ENCODE measurements at places on chromosomes 13 and 19.

- DNase-seq: no peak
Observed at GRCh38 chr13:92640936-92641335, 585.7 kb upstream of the GPC6 start.

- DNase-seq: no peak
Observed at GRCh38 chr19:10142701-10143375, 23.1 kb upstream of the EIF3G start.

DNA sequence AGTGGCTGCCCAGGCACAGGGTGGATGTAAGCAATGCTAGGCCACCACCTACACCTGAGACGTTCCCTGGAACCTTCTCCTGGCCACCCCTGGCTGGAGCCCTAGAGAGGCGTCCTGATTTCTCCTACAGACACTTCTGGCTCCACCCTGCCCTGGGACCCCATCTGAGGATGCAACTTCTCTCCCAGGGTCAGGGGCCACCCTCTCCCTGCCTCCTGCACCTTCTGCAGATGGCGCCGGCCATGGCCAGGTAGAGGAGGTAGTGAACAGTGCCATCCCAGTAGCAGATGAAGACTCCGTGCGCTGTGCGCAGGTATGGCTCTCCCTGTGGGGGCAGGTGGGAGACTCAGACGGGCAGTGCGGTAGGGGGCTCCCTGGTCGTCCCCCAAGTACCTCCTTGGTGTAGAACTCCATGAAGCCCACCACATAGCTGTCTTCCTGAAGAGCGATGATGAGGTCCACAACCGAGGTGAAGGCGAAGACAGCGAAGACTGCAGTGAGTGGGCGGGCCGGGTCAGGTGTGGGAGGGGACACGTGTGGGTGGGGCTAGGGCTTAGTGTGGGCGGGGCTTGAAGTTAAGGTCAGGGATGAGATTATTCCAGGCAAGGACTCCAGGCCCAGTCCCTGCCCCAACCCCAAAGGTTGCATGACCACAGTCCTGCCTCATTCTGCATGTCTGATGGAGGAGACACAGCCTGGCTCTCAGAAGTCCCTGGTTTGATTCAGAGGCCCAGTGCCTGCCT lies 3.0 kb downstream of the TM6SF2 start:
- no peak for DNase-seq

DNA sequence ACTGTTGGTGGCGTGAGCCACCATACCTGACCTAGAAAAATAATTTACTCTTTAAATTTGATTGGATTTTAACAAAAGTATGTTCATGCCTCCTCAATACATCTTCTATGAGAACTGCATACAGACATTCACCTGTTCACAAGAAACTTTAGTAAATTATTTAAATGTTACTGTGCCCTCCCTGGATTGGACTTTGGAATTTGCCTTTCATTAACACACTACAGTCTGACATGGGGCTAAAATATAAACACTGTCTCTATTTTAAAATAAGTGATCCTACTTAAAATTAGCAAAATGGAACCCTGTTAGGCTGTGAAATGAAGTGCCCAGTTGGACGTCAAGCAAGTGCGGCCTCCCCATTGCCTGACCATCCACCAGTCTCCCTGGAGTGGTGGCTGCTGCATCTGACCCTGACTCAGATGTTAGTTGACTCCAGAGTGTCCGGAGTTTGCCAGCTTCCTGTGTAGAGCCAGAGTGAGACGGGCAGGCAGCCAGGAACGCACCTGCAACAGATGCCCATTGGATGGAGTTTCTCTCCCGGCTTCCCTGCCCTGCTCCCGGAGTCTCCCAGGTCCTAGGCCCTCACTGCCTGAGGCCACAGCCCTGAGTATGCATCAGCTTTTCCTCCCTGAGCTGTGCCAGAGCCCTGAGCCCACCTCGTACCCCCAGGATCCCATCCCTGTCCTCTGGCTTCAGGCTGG lies 45.9 kb upstream of the ATP11A start:
- DNase-seq: no peak

GRCh38 chr13:53100394-53101063 lies 71.9 kb downstream of the OLFM4 start:
- no peak for DNase-seq
